ENCODE measurements at places on chromosomes 13 and 19.

DNA sequence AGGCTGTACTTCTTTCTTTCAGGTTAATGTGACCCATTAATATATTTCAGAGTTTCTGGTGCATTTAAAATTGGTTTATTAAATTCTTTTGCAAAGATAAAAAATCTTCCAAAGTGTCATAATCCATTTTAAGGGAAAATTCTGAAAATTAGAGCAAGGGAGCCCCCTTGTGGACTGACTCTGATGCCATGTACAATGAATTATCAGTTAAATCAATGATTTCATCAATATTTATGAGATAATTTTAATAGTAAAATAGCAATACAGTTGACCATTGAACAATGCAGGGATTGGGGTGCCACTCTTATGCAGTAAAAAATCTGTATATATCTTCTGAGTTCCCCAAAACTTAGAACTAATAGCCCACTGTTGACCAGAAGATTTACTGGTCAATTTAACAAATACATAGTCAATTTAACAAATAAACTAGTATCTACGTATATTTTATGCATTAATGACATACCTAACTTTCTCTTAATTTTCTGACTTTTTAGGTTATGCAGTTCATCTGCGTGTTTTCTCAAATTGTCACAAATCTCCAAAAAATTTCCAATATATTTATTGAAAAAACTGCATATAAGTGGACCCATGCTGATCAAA lies 479.1 kb upstream of the MIR17HG start:
- no peak for DNase-seq

DNA sequence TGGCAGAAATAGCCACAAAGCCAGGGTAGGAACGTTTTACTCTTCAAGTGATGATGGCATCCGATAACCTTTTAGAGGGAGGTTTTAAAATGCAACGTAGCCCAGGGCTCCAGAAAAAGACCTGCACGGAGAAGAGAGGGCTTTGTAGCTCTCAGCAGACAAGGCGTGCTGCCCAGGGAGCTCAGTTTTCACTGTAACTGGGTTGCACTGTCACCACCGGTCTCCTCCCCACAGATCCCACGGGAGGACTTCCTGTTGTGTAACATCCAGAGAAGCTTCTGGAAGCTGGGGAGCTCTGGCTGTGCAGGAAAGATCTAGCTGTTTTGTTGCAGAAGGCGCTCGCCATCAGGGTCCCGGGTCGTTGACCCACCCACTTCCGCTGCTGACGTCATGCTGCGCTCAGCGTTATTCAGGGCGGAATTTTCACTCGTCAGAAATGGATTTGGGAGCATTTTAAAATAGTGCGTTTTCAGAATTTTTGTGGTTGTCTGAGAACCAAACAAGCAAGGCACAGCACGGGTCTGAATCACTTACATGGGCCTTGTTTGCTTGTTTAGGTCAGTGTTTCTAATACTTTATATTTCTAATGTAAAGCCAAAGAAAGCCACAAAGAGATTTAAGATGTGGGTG lies 50.8 kb downstream of the ATP11A start:
- no peak for DNase-seq

- DNase-seq, result peak; percentile 50
Measured at GRCh38 chr19:4914736-4915501, 5.6 kb downstream of the UHRF1 start.

GRCh38 chr13:38538422-38538821 lies 148.5 kb upstream of the FREM2 start:
- no peak for DNase-seq

- DNase-seq, result no peak
Measured at GRCh38 chr19:6056282-6056741, 54.0 kb downstream of the RFX2 start.

- DNase-seq, result no peak
Measured at GRCh38 chr13:107441279-107441678, 774.1 kb downstream of the LIG4 start.

GRCh38 chr13:28022848-28023518 lies 34.5 kb upstream of the URAD start:
- no peak for DNase-seq

GRCh38 chr13:23867027-23867491 lies 22.1 kb downstream of the MIPEP start:
- no peak for DNase-seq

DNA sequence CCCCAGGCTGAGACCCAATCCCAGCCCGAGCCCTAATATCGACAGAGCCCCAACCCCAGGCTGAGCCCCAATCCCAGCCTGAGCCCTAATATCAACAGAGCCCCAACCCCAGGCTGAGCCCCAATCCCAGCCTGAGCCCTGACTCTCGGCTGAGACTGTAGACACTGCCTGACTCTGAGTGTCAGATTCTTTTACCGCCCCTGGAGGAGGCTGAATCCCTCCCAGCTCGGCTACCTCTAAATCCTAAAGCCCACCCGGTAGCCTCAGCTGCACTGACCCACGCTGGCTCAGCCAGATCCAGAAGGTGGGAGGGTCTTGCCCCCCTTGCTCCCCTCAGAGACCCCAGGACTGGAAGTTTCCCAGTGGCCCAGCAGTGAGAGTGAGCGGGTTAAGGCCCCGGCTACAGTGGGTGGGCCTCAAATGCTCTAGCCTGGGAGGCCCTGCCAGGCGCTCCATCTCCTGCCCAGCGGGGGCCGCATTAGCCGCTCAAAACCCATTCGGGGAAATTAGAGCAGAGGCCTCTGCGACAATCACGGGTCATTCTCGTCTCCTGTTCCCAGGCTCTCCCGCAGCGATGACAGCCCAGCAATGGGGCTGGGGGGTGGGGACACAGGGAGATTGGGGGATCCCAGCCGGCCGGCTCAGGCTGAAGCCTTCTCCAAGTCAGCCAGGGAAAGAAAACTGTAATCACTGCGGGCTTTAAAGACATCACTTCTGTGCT lies 43.8 kb downstream of the ZNRF4 start:
- DNase-seq, result no peak

- DNase-seq, result no peak
Measured at GRCh38 chr19:18716857-18717256, 33.4 kb downstream of the CRTC1 start.

- DNase-seq, result no peak
Measured at GRCh38 chr13:40910324-40911050, 108.6 kb downstream of the ELF1 start.

GRCh38 chr19:31840371-31840770 lies 491.1 kb upstream of the TSHZ3 start:
- no peak for DNase-seq

GRCh38 chr19:40304306-40304705 lies 19.2 kb upstream of the AKT2 start:
- no peak for DNase-seq

- DNase-seq, result no peak
Measured at GRCh38 chr13:73142071-73142470, 83.3 kb downstream of the KLF5 start.

GRCh38 chr19:42412227-42412626 lies 15.0 kb downstream of the LIPE start:
- no peak for DNase-seq

- no peak for DNase-seq
Measured at GRCh38 chr19:31128291-31128690, 220.9 kb downstream of the TSHZ3 start.

GRCh38 chr19:58352760-58353671 lies at the start of gene A1BG:
A1BG (minus strand) TSS chr19:58353492; CDS start chr19:58353437, 55 bp downstream.
- DNase-seq, result no peak

GRCh38 chr19:51427201-51427600 lies 9.8 kb upstream of the SIGLEC10 start:
- no peak for DNase-seq

DNA sequence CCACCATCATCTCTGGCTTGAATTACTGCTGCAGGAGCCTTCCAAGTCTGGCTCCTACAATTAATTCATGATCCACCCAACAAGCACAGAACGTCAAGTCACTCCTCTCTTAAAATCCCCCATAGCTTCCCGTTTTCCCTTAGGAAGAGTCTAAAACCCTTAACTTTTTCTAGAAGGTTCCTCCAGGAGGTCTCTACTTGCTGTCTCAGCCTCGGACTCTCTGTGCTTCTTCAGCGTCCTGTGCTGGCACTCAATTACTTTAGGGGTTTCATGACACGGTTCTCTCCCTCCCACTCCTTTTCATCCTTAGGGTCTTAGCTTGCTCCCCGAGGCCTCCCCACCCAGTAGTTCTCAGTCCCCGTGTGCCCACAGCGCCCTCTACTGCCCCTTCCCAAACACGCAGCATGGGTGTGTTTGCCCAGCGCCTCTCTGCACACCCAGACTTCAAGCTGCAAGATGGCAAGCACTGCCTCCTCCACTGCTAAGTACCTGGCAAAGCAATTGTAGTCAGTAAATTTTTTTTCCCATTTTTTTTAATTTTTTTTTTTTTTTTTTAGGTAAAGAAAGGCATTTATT lies 25.8 kb upstream of the MAP3K10 start:
- DNase-seq, result peak; percentile 53

DNA sequence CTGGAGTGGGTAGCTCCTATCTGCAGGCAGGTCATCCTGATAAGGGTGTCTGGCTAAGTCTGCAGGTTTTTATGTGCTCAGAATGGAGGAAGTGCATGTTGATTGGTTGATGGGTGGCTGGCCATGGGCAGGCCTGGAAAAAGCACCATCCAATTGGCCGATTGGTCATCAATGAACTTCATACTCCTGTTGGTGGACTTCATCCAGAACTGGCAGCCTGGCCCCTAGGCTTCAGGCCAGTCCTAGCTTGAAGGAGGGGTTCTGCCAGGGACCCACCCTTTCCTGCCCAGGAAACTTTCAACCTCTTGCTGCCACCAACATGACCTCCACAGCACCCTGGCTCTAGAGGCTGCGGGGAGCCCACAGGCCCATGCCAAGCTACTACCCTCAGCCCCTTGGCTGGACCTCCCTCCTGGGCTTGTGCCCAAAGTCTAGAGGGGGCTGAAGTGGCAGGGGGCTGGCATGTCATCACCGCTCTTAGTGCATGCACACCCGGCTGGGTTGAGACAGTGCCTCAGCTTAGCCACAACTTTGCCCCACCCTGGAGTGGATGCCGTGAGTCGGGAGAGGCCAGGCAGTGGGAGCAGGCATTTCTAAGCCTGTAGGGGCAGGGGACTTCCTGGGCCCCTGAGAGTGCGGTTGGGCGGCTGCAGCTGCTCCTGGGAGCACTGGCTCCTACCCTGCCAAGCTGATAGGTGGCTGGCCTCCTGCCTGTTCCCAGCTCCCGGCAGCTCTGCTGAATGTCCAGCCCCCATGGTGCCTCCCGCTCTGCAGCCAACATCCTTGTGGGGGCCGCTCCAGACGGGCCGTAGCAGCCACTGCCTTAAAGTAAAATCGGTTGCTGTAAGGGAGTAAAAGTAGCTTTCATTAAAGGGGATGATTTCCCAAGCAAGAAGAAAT lies 13.2 kb downstream of the DNAJC15 start:
- DNase-seq, result no peak

GRCh38 chr13:37109051-37109678 lies 3.7 kb upstream of the CSNK1A1L start:
- DNase-seq, result no peak

GRCh38 chr13:104206450-104207044 lies 1140.3 kb upstream of the SLC10A2 start:
- no peak for DNase-seq

GRCh38 chr13:93843082-93843481 lies 616.5 kb downstream of the GPC6 start:
- DNase-seq, result no peak

GRCh38 chr19:2561895-2562294 lies 86.0 kb downstream of the GADD45B start:
- DNase-seq, result peak; percentile 61

GRCh38 chr19:18868380-18869022 lies 27.5 kb downstream of the CERS1 start:
- DNase-seq, result no peak

DNA sequence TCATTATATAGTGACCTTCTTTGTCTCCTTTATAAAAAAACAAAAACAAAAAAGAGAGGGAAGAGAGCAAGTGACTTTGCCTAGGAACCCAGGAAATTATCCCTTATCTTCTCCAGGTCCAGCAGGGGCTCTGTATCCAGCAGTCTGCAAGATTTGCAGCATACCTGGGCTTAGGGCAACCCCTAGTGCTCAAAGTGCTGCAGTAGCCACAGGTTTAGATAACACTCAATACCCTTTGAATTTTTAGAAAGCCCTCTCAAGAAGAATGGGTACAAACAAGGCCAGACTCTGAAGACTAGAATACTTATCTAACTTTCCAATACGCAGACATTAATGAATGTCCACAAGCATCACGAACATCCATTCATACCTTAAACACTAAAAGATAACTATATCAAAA lies 43.2 kb downstream of the CCNA1 start:
- no peak for DNase-seq

DNA sequence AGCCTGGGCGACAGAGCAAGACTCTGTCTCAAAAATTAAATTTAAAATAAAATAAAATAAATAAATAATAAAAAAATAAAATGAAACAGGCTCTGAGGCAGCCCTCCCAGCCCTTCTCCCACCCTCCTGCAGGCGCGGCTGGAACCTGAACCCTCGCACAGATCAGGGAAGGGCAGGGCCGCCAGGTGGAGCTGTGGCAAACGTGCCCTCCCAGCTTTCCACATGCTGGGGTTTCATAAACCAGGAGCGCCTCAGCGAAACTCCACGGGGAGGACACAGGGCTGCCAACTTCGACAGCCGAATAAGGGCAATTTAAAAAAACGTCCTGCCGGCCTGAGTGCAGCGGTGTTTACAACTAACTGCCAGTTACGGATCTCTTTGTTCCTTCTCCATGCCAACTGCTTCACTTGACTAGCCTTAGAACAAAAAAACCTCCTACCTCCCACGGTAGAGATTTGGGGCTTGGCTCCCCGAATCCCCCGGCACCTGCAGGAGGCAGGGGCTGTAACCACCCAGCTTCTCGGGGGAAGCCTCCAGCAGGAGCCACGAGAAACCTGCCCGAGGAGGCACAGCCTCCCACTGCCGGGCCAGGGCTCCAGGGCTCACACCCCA lies 15.9 kb downstream of the ZNF787 start:
- peak; percentile 22 for DNase-seq

DNA sequence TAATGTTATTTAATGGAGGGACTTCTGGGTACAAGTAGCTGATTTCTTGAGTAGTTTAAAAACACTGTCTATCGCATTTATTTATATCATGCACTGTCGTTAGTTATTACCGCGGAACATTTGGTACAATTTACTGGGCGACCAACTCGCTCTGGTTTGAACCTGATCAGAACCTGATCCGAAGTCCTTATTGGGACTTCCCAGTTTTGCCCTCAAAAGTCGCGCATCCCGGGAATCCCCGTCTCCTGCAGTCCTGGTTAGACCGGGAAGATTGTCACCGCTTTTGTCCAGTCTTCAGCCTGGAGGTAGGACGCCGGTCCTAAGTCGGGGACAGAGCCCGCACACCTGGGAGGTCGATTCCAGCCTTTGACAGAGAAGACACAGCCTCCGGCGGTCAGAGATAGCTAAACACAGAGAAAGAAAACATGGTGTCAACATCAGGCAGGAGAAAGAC lies 694 bp downstream of the CLN5 start:
- DNase-seq, result no peak

DNA sequence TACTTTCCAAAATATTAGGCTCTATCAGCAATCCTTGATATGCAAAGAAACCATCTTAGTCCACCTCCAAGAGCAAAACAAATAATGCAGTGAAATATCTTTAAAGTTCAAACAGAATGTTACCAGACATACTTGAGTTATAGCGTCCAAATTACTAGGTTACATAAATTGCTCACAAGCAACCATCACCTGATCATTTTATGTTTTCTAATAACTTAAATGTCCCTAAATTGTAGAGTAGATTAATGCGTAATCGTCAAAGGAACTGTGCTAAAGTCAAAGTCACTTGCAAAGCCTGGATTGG lies 350.6 kb upstream of the ARGLU1 start:
- DNase-seq, result no peak

Measured in stimulated activated CD4-positive, alpha-beta T cell treated with anti-CD3 and anti-CD28 coated beads, TNF-alpha, amount 100 ng/mL, for 48 hours (primary cell).